Cortex of kidney (tissue), 1 donor: ENCODE measurements at places on chromosomes 4 and X.

DNA sequence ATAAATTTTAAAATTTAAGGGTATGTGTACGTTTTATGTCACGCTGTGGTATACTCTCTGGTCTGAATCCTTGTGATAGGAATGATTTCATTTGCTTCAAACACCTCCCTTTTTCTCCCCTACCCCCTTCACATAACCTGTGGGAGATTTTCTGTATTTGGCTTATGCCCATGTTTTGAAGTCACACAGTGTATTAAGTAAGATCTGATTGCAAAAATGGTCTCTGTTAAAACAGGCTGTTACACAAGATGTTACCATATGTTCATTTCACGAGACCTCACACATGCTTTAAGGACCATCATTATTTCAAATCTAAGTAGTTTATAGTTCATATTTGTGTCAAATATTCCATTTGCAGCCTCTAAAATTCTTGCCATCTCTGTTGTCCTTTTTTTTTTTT, 63.5 kb downstream of the TMEM131L start:
- no peak for DNase-seq

DNA sequence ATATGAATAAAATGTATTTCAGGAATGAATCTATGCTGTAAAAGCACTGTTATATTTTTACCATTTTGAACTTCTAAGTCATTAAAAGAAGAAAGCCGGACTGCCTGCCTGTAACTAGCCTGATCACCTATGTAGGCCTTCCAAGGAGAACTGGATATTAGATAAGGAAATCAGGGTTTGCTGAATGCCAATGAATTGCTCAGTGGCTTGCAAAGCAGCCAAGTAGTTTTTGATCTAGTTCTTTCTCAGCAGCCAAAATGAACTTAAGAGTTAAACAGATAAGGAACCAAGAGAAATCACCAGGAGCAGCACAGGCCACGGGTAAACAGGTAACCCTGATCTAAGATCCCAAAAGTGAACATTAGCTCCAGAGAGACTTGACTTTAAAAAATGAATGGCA, 3.3 kb downstream of the ANXA5 start:
- no peak for DNase-seq

DNA sequence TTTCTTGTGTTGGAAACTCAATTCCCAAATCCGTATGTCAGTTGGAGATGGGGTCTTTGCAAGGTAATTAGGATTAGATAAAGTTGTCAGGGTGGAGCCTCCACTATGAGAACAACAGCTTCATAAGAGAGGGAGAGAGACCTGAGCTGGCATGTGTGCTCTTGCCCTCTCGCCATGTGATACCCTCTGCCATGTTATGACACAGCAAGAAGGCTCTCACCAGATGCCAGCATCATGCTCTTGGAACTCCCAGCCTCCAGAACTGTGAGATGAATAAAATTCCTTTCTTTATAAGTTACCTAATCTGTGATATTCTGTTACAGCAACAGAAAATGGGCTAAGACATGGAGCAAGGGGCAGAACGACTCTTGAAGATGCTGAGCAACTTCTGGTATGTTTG, 201.9 kb upstream of the BOD1L1 start:
- DNase-seq: no peak

DNA sequence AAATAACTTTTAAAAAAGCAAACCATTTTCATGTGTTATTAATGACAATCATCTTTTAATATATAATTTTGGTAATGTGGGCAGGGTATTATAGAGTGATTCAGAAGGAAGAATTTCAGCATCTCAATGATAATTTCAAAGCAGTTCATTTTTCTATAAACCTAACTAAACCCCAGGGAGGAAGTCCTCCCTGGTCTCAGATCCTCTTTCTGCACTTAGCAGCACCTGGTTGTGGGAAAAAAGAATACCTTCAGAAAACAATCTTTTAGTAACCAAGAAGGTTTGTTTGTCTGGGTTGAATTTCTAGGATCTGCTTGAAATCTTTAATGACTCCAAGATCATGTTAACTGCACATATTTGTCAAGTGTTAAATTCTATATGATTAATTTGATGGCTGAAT, 29.9 kb downstream of the DKK2 start:
- DNase-seq: no peak

DNA sequence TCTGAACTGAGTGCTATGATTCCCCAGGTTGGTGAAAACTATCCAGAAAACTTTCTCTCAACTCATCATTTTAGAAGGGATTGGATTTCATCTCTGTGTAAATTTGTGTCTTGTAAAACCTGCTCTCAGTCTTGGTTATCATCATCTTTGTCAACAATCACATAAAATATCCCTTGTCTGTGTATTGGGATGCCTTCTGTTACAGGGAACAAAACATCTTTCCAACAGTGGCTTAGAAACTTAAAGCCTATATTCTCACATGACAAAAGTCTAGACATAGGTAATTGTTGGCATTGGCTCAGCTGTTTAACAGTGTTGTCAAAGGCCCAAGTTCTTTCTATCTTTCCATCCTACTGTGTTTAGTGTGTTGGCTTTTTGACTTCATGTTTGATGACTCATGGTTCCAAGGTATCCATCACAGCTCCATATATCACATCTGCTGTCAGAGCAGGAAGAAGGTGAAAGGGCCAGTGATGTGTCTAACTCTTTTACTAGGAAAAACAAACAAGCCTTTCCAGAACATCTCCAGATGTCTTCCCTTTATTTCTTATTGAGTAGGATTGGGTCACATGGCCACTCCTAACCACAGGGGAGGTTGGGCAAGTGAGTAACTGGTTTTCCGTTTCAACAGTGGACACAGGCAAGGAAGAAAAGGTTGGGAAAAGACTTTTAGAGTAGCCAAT, 65.0 kb downstream of the PHEX start:
- no peak for DNase-seq
